NCI-H146 (cell line): ENCODE measurements at places on chromosomes 1 and 21.

- peak; percentile 33 for DNase-seq
Observed at GRCh38 chr1:113040041-113040440, 33.0 kb upstream of the LRIG2 start.

DNA sequence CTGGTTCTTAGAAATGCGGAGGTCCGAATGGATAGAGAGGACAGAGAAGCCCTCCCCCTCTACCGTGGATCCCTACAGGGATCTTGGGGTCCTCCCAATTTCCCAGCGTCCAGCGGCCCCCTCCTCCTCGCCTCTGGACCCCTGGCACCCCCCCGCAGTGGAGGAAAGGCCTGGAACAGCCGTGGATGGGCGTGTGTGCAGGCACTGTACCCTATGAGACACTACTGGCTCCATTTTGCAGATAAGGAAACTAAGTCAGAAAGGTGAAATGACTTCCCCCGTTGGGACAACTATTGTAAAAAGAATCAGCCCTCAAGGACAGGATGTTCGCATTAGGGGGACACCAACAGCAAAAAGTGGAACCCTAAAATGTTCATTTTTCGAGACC is 931 bp upstream of the CLSTN1 start:
- no peak for DNase-seq

GRCh38 chr1:195394567-195394966 is 1213.7 kb downstream of the KCNT2 start:
- no peak for DNase-seq

GRCh38 chr1:59898927-59899326 is 27.6 kb downstream of the CYP2J2 start:
- no peak for DNase-seq

GRCh38 chr1:241615043-241615974 is 24.9 kb downstream of the CHML start:
- no peak for DNase-seq

GRCh38 chr1:89260042-89260441 is 12.6 kb downstream of the GBP5 start:
- DNase-seq = peak; percentile 63

- peak; percentile 78 for DNase-seq
Observed at GRCh38 chr1:107142140-107142542, 1.3 kb downstream of the NTNG1 start.

- no peak for DNase-seq
Observed at GRCh38 chr1:83109692-83110091, 889.2 kb downstream of the TTLL7 start.

GRCh38 chr1:152743371-152744145 is 14.3 kb upstream of the KPRP start:
- DNase-seq = no peak

DNA sequence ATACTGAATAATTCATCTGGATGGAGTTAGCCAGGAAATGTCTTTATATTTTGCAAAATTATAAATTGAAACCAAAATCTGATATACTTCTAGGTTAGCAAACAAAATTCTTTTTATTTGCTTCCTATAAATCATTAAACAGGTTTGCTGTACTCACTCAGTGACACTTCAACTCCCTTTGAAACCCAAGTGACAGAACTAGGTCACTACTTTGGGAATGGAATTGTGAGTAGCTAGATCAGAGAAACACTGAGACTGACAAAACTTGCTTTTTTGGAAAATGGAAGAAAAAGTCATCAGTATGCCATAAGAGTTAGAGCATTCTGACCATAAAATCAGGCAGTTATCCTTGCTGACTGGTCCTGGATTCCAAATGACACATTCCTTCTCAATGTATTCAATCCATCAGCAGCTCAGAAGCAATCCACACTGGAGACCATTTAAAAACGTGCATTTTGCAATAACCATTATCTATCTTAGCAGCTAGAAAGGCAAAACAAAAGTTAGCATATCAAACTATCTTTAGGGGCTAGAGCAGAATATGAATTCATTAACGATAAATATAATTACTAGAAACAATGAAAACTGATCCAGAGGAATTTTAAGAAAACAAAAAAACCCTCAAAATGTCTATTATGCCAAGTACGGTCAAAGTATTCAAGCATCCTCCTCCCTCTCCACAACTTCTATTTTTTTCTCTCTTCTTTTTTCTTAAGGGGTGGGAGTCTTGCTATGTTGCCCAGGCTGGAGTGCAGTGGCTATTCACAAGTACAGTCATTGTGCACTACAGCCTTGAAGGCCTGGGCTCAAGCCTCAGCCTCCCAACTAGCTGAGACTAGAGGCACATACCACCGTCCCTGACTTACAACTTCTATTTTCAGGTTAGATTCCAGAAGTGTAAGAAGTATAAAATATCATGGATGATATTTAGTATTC is 60.1 kb downstream of the HNRNPR start:
- DNase-seq = no peak

DNA sequence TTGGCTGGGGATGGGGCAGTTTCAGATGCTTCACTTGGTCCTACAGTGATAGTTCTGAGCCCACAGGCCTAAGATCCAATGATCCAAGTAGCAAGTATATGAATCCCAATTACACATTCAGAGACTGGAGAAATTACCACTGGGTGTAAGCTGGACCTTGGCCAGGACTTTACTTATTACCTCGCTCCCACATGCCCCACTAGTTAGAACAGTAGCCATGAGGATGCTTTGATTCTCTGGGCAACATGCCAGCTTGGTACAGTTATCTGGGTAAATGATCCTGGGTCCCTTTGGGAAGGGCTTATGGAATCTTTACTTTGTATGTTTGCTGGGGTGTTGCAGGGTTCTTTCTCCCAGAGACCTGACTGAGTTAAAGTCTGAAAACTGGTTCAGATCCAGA is 5.0 kb upstream of the FCAMR start:
- DNase-seq = no peak

DNA sequence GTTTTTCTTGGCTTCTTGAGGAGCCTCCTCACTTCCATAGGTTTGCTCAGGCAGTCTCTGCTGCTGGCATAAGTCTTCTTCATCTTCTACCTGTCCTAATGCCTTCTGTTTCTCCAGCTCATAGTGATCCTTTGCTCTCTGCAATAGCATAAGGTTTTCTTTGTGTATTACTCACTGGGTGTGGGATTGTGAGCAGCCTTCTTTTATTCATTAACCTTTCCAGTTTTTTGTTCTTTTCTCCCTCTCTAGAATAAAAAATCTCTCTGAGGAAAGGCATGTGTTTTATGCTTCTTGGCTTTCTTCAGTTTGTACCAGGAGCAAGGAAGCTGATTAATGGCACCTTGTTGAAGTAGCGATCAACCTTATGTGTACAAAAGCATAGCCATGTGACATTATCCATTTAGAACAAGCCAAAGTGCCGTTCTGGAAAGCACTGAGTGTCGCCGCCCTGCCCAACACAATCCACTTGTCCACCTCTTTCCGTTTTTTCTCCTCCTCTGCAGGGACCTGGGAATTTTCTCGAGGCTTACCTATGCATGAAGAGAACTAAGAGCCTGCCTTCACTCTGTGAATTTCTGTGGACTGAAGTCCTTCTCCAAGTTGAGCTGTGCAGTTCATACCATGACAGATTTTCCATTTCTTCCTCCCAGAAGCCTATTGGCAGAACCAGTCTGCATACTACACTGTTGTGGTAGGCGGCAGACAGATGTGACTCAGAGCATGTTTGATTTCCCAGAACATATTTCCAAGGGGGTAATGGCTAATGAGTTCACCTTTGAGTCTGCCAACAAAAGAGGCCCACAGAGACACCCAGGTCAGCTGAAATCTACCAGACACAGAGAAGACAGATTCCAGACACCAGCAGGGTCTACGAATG is 39.0 kb downstream of the DPT start:
- DNase-seq = no peak

DNA sequence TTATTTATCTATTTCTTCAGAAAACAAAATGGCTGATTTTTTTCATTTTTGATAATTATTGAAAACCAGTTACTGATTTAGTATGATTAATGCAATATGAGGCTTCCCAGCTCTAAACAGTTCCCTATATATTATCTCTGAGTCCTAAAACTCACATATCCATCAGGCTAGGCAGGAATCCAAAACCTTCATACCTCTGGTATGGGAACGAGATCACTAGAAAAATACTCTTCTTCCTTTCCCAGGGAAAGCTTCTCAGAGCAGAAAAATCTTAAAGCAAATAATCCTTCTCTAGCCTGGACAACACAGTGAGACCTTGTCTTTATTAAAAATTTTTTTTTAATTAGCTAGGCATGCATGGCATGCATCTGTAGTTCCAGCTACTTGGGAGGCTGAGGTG is 42.5 kb downstream of the KDM5B start:
- DNase-seq = no peak

GRCh38 chr1:31579374-31579773 is 3.1 kb downstream of the TINAGL1 start:
- DNase-seq = no peak

- DNase-seq = no peak
Observed at GRCh38 chr1:68294367-68295066, 62.2 kb upstream of the WLS start.

- DNase-seq = no peak
Observed at GRCh38 chr1:12035312-12035711, 16.0 kb downstream of the MIIP start.

DNA sequence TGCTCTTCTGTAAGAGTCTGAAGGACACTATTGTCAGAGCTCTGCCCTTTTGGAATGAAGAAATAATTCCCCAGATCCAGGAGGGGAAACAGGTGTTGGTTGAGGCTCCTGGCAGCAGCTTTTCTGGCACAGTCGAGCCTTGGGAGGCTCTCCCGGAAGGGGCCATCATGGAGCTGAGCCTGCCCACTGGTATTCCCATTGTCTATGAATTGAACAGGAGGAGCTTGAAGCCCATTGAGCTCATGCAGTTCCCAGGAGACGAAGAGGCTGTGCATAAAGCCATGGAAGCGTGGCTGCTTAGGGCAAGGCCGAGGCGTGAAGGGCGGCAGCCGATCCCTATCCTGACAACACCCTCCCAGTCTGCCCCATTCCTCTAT is 26.6 kb downstream of the UBE4B start:
- no peak for DNase-seq

GRCh38 chr21:34885626-34886239 is 163.4 kb downstream of the RUNX1 start:
- no peak for DNase-seq

DNA sequence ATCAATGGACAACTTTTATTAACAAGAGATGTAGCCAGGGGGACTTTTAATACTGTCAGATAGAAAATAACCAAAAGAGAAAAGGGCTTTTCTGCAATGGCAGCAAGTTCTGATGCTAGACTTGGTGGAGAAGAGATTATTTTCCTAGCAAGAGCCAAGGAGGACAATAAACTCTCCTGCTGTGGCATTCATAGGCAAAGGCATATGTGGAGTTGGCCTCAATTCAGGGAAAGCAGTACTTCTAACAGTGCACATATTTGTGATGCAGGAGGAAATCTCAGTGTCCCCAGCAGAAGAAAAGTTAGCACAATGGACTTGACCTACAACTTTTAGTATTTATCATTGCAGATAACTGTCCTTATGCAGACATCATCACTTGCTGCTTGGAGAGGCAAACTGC is 75.1 kb upstream of the GRIK1 start:
- DNase-seq = no peak

GRCh38 chr1:10556430-10557005 is 81.8 kb downstream of the PEX14 start:
- DNase-seq = no peak

DNA sequence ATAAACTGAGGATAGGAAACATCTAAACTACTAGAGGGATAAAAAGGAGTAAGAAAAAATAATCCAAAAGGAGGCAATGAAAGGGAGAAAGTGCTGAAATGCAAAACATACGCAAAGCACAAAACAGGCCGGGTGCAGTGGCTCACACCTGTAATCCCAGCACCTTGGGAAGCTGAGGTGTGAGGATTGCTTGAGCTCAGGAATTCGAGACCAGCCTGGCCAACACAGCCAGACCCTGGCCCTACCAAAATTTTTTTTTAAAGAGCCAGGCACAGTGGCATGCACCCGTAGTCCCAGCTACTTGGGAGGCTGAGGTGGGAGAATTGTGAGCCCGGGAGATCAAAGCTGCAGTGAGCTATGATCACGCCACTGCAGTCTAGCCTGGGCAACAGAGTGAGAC is 10.5 kb downstream of the SPOCD1 start:
- no peak for DNase-seq

GRCh38 chr1:50378770-50379169 is 44.5 kb downstream of the DMRTA2 start:
- DNase-seq = no peak

DNA sequence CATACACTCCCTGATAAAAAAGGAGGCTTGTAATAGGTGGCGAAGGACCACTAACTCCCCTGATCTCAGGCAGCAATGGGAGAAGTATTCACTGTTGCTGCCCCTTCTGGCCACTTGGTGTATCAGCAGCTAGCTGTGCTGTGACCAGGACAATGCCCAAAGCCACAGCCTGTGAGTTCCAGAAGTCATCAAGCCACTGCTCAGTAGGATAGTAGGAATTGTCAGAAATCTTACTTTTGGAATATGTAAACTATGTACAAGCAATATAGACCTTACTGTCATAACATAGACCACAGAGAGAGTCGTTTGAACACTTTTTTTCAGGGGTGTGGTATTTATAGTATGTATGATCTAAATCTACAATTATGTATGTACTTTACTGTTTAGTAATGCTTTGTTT is 248.3 kb upstream of the CAMK1G start:
- DNase-seq = peak; percentile 32

GRCh38 chr1:206812471-206812870 is 40.2 kb upstream of the IL10 start:
- no peak for DNase-seq

DNA sequence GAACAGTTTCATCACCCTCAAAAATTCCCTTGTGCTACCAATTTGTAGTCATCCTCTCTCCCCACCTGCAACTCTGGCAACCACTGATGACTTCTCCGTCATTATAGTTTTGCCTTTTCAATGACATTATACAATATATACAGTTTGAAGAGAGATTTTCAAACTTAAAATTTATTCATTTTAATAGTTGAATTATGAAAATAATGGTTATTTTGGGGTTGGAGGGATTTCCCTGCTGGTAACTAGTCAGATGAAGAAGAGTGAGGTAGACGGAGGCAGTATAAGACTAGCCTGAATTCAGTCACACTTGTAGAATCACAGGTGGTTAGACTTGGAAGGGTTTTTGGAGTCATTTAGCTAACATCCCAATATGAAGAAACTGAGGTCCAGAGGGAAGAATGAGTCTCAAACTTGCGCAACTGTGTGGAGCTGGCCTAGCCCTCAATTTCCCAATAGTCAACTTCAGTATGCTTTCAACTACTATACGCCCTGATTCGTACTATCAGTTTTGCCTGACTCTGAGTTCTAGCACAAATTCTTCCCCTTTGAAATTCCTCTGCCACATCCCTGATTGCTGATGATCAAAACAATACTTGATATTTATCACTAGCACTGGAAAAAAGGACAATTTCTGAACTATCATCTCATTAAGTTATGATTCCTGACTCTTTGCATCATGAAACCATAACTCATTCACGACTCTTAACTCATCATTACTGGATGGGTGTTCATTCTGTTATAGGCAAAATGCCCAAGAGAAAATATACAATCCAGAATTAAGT is 54.2 kb downstream of the VANGL2 start:
- no peak for DNase-seq

GRCh38 chr1:58047265-58047858 is 499.2 kb downstream of the OMA1 start:
- DNase-seq = peak; percentile 18
